Activated CD4-positive, alpha-beta T cell treated with anti-CD3 and anti-CD28 coated beads, Interleukin-2, amount 50 U/mL, for 24 hours (primary cell): ENCODE measurements at places on chromosomes 2 and 18.

- DNase-seq, result peak; percentile 12
Observed at GRCh38 chr2:215828528-215829184, 184.7 kb downstream of the MREG start.

- no peak for DNase-seq
Observed at GRCh38 chr18:60134806-60135205, 235.0 kb downstream of the PMAIP1 start.

GRCh38 chr2:213147538-213147937 is 3.9 kb downstream of the IKZF2 start:
- DNase-seq, result no peak

DNA sequence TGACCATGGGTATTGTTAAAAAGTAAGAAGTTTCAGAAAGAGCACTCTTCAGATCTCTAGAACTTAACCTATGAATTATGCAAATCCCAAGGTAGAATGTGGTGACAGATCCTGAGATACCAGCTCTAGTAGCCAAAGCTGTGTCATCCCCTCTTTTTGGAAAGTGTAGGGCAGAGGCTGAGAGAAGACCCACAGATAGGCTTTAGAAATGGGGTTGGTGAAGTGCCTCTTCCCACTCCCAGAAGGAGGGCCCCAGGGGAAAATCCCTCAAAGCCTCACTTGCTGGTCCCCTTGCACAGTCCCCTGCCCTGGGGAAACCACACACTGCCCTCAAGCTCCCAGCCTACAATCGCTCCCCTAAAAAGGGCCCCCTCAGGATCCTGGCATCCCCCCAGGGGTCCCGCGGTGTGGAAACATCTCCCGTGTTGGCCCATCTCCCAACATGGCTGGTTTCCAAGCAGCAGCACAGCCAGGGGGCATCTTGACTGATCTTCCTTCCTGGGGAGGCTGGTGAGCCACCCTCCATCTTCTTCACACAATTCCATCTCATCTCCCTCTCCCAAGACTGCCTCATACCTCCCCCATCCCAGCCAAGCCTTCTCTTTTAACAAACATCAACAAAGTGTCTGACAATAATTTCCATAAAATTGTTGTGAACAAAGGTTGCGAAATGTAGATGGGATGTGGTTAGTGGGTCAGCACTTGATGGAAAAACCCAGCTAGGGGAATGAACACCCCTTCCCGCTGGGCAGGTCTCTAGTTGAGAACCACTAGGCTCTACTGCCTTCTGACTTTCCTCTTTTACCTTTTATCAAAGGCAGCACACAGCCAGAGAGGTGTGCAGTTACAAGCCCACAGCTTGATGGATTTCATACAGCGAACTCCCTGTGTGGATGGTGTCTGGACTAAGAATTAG is 25.1 kb downstream of the MAL start:
- no peak for DNase-seq

- no peak for DNase-seq
Observed at GRCh38 chr18:75170022-75170789, 38.7 kb downstream of the PTGR3 start.

GRCh38 chr2:202065876-202066275 is 7.2 kb upstream of the KIAA2012 start:
- no peak for DNase-seq

- no peak for DNase-seq
Observed at GRCh38 chr2:37706334-37707183, 35.1 kb upstream of the CDC42EP3 start.

DNA sequence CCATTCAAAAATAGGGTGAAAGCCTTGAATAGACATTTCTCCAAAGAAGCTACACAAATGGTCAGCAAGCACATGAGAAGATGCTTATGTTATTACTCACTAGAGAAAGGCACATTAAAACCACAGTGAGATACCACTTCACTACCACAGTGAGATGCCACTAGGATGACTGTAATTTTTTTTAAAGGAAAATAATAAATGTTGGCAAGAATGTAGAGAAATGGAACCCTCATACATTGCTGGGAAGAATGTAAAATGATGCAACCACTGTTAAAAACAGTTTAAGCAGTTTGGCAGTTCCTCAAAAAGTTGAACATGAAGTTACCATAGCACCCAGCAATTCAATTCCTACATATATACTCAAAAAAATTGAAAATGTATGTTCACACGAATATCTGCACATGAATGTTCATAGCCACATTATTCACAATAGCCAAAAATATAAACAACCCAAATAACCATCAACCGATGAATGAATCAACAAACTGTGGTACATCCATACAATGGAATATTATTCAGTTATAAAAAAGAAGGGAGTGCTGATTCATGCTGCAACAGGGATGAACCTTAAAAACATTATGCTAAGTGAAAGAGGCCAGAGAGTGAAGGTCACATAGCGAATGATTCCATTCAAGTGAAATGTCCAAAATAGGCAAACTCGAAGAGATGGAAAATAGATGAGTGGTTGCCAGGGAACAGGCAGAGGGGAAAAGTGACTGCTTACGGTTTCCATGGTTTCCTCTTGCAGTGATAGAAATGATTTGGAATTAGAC is 156.2 kb upstream of the NDUFV2 start:
- DNase-seq, result no peak

DNA sequence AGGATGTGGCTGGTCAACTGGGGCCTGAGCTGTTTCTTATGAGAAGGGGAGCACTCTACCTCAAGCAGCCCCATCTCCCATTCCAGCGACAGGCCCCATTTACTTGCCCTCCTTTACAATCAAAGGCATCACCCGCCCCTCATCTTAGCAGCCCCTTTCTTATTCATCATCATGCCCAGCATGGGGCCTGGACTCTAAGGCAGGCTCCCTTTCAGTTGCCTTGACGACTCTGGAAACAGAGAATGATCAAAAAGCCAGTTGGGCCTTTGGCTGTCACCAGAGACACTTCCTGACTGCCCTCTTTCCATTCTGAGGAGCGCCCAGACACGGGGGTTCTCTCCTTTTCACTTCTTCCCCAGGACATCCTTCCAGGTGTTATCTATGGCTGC is 11.2 kb downstream of the CELF4 start:
- no peak for DNase-seq

- DNase-seq, result no peak
Observed at GRCh38 chr2:143581134-143581533, 451.9 kb downstream of the ARHGAP15 start.

GRCh38 chr18:12433829-12434540 is 26.3 kb downstream of the PRELID3A start:
- DNase-seq, result no peak
